ENCODE measurements at places on chromosomes 1 and 21.

- DNase-seq = no peak
Observed at GRCh38 chr1:2412773-2413494, 570 bp upstream of the PEX10 start.

- no peak for DNase-seq
Observed at GRCh38 chr1:168795681-168796080, 66.7 kb upstream of the DPT start.

- no peak for DNase-seq
Observed at GRCh38 chr1:51689643-51690042, 72.8 kb downstream of the OSBPL9 start.

GRCh38 chr21:32240851-32241687, 37.8 kb downstream of the MIS18A start:
- DNase-seq = no peak
